T-helper 1 cell (primary cell): ENCODE measurements at places on chromosomes 2 and 18.

DNA sequence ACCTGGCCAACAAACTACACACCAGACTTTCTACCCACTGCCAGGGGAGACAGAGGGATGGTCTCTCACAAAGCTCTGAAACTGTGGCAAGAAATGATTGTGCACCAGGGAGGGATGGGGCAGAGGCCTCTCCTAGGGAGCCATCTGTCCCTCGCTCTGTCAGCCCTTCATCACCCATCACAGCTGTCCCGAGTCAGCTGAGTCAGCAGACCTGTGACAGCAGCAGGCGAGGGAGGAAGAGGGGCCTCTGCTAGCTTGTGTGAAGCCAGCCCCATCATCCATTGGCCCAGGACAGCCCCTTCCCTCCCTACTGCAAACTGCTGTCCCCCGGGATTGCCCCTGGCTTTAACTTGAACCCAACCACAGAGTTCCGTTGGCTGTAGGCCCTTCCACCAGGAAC lies 5.0 kb downstream of the SH2D6 start:
- no peak for DNase-seq

DNA sequence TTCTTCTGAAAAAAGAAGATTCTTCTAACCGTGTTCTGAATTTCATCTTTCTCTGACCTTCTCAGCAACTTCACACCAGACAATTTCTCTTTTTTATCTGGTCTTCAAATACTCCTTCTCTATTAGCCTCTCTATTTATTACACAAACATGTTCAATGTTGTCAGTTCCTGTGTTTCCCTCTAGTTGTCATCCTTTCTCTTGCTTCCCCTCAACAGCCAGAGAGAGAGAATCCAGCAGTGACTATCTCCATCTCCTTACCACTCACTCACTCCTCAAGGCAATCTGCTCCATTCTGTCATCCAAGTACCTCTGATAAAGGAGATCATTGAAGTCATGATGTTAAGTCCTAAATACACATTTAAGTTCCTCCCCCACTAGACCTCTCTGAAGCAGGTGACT lies 491.9 kb upstream of the CHAC2 start:
- DNase-seq: no peak

DNA sequence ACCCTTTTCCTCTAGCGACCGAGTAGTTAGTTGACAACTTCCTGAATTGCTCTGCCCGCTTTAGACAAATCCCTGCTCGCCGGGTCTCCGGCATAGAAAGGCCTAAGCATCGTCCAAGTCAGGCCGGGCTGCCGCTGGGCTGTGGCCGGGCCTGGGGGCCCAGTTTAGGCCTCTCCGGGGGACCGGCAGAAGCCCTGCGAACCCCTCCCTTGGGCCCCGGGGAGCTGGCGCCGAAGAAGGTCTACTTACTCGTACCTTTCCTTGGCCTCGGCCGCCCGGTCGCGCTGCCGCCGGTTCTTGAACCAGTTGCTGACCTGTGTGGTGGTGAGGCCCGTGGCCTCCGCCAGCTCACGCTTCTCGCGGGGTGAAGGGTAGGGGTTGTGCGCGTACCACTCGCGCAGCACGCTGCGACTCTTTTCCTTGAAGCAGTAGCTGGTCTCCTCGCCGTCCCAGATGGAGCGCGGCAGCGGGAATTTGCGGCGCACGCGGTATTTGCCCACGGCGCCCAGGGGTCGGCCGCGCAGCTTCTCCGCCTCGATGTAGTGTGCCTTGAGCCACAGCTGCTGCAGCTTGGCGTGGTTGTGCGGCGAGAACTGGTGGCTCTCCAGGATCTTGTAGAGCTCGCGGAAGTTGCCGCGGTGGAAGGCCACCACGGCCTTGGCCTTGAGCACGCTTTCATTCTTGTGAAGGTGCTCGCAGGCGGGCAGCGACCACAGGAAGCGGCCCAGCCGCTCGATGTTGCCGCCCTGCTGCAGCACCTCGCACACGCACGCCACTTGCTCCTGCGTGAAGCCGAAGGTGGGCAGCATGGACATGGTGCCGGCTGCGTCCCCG lies 739 bp downstream of the SIX2 start:
- DNase-seq: no peak

DNA sequence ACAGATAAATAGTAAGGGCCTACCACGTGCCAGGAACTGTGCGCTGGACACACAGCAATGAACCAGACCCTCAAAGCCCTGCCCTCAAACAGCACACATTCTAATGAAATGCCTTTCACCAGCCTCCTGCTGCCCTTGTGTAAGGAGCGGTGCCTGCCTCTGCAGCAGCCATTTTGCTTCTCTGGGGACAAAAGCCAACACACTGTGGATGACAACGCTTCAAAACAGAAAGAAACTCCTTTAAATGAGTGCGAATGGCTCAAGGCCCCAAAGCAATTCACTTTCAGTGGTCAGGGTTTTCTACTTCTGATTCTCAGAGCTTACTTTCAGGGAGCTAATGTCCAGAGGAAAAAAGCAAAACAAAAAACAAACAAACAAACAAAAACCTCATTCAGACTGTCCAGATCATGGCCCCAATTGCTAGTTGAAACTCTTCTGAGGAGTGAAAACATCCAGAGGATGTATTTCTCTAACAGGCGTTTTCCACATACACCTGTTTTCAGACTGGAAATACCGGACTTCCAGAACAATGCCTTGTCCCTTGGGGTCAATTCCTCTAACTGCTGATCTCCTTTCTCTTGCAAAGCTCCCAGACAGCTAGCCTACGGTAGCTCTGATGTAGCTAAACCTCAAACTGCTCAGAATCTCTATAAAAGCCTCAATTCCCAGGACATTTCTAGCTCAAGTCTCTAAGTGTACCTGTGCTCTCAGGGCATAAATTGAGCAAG lies 323.3 kb upstream of the ZNF521 start:
- DNase-seq: no peak

- no peak for DNase-seq
These were observed 65.6 kb upstream of the NOSTRIN start for GRCh38 chr2:168736649-168737445.

DNA sequence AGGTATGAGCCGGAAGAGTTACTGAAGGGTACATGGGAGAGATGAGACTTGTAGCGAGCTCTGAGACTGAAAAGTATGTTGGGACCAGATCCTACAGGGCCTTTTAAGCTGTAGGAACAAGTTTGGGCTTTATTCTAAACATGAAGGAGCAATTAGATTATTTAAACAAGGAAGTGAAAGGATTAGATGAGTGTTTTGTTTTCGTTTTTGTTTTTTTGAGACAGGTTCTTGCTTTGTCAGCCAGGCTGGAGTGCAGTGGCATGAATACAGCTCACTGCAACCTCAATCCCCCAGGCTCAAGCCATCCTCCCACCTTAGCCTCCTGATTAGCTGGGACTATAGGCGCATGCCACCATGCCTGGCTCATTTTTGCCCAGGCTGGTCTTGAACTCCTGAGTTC lies 110.7 kb downstream of the C1D start:
- no peak for DNase-seq

DNA sequence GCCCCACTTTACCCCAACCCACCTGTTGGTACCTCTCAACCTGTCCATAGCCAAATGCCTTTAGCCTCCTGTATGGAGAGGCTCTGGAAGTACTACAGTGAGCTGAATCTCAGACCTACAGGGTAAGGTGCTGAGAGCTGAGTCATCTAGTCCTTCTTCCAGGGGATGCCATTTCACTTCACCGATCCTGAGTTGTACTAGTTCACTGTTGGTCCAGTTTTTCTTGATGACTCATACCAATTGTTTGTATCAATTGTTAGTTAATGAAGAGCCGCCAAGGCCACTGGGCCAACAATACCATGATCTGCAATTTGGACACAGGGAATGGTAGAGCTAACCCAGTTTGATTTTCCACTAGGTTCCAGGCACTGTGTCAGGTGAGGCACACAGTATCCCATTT lies 257.0 kb downstream of the CLIP4 start:
- DNase-seq: no peak

GRCh38 chr18:70135604-70136003 lies 69.9 kb downstream of the RTTN start:
- no peak for DNase-seq
